ENCODE measurements at places on chromosomes 6 and 20.

DNA sequence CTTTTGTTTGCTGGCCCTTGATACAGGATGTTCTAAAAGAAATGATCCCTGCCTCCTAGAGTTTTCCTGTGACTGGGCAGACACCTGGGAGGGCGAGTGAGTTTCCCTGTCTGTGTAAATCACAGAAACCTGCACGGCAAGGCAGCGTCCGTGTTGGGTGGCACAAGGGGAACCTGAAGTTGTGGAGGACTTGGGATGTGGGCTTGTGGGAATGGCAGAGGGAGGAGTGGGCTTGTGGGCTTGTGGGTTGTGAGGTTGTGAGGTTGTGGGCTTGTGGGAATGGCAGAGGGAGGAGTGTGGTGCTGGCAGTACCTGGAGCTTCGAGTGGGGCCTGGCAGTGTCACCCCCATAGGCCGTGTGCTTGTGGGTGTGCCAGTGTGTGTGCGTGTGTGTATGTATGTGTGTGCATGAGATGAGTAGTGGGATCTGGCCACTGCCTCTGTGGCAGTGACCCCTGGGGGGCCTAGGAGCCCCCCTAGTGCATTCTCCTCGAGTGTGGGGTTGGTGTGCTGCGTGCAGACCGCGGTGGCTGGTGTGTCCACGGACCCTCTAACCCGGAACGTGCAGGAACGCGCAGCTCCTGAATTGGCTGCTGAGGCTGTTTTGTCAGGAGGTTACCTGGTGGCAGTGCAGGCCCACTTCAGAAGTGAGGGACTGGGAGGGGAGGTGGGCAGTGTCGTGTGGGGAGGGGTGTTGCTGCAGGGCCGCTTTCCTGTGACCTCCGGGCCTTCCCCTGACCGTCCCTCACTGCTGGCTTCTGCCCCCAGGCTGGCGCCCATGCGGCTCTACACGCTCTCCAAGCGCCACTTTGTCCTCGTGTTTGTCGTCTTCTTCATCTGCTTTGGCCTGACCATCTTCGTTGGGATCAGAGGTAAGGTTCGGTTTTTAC is 13.0 kb downstream of the TMEM181 start:
- DNase-seq = no peak

DNA sequence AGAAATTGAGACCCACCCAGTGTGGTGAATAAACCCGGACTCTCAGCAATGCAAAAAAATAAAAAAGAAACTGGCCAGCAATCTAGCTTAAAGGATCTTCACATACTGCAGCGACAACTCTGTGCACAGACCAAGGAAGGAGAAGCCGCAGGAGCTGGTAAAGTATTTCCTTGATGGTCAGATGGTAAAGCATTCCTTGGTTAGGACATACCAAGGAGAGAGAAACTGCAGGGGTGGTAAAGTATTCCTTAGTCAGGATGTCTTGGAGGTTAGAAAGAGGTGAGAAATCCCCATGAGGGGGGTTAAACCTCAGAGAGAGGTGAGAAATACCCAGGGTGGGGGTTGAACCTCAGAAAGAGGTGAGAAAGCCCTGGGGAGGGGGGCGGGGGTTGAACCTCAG is 86.8 kb downstream of the PLG start:
- no peak for DNase-seq

GRCh38 chr6:42141603-42142117 is 760 bp downstream of the C6orf132 start:
- DNase-seq = no peak

- no peak for DNase-seq
Observed at GRCh38 chr6:144654506-144654905, 369.4 kb downstream of the UTRN start.

GRCh38 chr6:24738741-24739140 is 19.8 kb upstream of the C6orf62 start:
- no peak for DNase-seq

- no peak for DNase-seq
Observed at GRCh38 chr6:107152638-107153430, 37.5 kb upstream of the BEND3 start.

Data from substantia nigra (tissue), 51 donors.